ENCODE measurements at places on chromosomes 5 and 9. TPM values are rescaled to one million over a fixed set of nuclear protein-coding genes. Genes with fewer than 3 reads are reported as not detected.

The PCA3 gene
- not detected for total RNA-seq

The N4BP3 gene
- total RNA-seq, result 0.32 TPM

The IFNK gene
- not detected for total RNA-seq

The FOXD4 gene
- total RNA-seq, result not detected

The ASPN gene
- 6.3 TPM for total RNA-seq

The MCC gene
- total RNA-seq, result 8.8 TPM

The SCGB3A1 gene
- total RNA-seq, result not detected

The GRIN3A gene
- not detected for total RNA-seq

The RNF20 gene
- 26.3 TPM for total RNA-seq

All from GM23248 (cell line).